ENCODE measurements at places on chromosomes 5 and 9.

- no peak for DNase-seq
Observed at GRCh38 chr5:172548981-172549687, 91.9 kb upstream of the NEURL1B start.

DNA sequence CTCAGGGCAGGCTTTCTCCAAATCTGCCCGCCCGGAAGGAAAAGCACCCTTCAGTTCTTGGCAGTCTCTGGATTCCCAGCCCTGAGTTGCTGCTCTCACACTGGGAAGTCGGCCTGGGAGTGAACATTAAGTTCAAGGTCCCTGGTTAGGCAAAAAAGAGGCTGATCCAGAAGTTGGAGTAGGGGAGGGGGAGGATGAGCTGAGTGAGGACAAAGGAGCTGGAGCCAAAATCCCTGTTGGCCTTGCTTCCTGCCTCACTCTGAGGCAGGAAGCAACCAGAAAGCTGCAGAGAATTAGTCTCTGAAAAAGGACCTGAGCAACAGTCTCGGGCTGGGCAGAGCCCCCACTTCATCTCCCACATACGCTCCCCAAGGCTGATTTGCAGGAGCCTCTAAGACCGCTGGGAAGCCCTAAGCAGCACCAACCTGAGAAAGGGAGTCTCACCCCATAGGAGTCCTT is 15.0 kb upstream of the RPS14 start:
- DNase-seq = no peak

GRCh38 chr5:116572350-116573278 is 2.0 kb downstream of the SEMA6A start:
- no peak for DNase-seq

DNA sequence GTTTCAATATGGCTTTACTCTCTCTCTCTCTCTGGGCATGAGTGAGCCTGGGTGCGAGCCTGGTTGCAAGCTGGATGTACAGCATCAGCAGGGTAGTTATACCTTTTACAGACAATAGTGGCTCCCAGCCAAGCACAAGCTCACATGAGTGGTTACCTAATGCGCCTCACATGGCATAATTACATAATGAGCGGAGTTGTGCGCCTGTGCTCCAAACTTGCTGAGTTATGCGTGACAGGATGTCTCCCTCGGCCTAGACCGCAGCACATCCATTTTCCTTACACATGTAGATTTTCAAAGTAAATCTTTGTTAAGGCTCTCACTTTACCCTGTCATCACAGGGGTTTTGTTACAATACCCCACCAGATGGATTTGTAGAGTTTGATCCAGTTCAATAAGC is 233.5 kb upstream of the WWC1 start:
- DNase-seq = no peak

- peak; percentile 10 for DNase-seq
Observed at GRCh38 chr9:37187713-37188439, 67.5 kb downstream of the ZCCHC7 start.

DNA sequence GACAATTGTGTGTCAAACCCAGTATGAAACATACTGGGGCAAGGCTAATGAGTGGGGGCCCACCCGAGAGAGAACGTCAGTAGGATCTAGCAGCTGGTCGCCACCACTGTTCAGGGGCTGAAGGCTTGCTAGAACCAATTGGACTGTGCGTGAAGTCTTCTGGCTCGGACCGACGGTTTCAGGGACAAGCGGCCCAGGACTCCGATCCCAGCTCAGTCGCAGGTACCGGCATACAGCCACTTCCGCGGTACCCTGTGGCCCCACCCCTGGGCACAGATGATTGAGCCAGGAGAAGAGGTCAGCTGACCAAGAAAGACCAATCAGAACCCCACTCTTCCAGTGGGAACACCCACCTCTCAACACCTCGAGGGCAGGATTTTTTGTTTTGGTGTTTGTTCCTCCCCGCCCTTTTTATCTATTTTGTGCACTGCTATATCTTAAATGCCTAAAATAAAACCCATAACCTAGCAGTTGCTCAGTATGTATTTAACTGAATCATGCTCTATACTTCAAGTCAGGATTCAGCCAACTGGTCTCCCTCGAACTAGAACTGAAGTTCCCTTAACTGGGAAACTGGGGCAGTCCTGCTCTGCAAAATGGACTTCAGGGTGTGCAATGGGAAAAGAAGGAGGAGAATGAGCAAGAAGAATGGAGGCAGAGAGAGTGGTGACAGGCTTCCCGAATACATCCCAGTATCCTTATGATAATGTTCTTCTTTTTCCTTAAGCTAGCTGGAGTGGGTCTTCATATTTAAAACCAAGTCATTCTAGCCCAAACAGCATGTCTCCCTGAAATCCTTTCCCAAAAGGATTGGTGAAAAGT is 21.1 kb upstream of the CPEB4 start:
- DNase-seq = no peak

- DNase-seq = no peak
Observed at GRCh38 chr9:25935188-25935587, 256.9 kb upstream of the TUSC1 start.

DNA sequence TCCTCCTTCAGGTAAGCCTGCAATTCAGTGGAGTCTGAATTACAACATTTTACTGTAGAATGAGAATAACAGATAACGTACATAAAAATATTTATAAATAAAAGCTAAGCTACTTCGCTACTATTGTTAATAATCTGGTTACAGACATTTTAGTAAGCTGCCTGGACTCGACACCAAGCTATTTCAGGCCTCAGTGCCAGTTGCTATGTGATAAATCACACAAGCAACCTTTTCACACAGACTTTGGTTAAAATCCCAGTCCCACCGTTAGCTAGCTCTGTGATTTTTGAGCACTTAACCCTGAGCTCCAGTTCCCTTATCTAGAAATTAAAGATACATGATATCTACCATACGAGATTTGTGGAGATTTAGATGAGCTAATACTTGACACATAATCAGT is 99.9 kb downstream of the RFK start:
- DNase-seq = no peak

- no peak for DNase-seq
Observed at GRCh38 chr5:432928-433791, 9.8 kb upstream of the EXOC3 start.

DNA sequence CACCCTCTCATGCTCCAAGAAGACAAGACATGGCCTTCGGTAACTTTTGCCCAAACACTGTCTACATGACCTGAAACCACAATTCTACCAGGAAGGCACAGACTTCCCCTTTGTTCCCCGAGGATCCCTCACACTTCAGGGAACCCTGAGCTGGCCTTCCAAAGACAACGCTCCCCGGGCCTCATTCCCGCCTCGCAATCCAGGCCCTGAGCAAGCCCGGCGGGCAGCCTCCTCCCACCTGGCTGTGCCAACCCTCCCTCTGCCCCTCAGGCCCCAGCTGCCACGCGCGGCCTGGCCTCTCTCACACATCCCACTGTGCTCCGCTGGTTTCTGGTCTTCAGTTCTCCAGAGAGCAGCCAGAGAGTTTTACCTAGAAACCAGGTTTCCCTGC is 7.3 kb downstream of the QSOX2 start:
- DNase-seq = no peak

- peak; percentile 5 for DNase-seq
Observed at GRCh38 chr5:89313804-89314588, 431.0 kb upstream of the MEF2C start.

DNA sequence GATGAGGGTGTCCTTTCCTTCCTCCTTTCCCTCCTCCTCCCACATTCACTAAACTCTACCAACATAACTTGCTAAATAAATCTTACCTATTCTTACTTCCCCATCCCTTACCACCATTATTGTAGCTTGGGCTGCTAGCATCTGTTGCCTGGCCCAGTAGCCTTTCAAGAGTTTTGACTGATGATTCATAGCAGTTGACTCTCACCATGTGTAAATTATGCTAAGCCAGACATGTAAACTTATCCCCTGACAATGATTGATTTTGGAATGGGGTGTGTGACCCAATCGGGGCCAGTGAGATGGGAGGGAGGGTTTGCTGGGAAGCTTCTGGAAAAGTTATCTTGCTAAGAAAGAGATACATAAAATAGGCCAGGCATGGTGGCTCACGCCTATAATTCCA is 161.8 kb upstream of the SPRY4 start:
- no peak for DNase-seq

DNA sequence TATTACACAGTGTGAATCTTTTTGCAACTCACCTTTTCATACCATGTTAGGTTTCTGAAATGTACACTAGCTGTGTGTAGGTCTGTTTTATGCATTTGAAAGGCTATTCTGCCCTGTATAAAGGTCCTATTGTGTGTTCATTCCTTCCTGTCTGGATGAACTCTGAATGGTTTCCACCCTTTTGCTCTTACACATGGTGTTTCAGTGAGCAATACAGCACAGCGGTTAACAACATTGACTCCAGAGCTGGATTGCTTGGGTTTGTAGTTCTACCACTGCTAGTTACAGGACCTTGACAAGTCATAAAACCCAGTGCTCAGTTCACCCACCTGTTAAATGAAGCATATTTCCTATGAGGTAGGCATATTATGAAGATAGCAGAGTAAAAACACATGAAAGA is 331.6 kb downstream of the ADGRV1 start:
- no peak for DNase-seq

- no peak for DNase-seq
Observed at GRCh38 chr5:175489693-175490443, 11.5 kb downstream of the SFXN1 start.

DNA sequence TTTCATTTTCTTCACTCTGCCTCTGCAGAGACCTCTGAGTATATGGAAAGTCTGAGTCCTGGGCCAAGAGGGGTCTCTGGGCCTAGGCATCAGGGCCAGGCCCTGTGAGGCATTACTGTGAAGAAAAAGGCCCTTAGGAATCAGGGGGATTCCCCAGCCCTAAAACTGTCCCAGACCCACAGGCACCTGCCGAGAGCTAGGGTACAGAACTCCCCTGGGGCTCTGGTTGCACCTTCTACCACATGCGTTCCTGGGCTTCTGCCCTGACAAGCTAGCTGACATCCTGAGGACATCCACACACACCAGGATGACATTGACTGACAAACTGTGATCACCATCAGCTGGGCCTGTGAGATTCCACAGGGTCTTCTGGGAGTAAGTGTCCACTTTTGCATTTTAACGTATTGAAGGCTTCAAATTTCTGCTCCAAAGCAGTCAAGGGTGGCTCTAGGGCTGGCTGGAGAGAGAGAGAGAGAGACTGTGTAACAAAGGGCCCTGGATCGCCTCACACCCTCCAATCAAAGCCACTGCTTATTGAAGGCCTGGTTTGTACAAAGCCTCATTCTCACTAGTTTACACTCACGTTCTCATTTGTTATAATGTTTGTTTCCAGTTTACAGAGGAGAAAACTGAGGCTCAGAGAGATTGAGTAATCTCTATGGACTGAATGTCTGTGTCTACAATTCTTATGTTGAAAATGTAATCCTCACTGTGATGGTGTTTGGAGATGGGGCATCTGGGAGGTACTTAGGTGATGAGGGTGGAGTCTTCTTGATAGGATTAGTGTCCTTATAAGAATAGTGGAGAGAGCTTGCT is 45.1 kb downstream of the TGFBI start:
- no peak for DNase-seq

DNA sequence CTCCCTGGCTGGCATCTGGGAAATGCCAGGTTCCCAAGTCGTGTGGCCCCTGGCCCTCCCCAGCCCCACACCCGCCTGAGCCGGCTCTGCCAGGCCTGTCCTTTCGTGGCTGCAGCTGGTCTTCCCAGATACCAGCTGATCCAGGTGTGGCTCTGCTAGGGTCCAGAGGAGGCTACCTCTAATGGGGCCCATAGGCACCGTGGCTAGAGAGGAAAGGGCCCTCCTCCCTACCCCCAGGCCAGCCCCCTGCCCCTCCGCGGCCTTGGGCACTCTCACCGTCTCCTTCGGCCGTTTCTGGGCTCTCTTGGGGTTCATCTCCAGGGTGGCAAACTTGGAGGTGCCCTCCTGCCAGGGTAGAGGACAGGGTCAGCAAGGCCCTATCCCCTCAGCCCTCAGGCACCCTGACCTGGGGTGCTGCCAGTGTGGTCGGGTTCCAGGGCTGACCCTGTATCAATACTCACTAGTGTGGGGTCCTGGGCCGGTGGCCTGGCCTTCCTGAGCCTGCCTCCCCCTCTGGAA is 17.0 kb downstream of the RALGDS start:
- DNase-seq = no peak

DNA sequence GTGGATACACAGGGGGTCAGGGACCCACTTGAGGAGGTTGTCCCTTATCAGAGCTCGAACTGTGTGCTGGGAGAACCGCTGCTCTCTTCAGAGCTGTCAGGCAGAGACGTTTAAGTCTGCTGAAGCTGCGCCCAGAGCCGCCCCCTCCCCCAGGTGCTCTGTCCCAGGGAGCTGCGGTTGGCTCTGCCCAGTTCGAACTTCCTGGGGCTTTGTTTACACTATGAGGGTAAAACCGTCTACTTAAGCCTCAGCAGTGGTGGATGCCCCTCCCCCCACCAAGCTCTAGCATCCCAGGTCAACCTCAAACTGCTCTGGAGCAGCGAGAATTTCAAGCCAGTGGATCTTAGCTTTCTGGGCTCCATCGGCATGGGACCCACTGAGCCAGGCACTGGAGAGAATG is 15.9 kb downstream of the SRD5A1 start:
- no peak for DNase-seq

GRCh38 chr9:112502175-112502946 is 15.7 kb downstream of the KIAA1958 start:
- no peak for DNase-seq

DNA sequence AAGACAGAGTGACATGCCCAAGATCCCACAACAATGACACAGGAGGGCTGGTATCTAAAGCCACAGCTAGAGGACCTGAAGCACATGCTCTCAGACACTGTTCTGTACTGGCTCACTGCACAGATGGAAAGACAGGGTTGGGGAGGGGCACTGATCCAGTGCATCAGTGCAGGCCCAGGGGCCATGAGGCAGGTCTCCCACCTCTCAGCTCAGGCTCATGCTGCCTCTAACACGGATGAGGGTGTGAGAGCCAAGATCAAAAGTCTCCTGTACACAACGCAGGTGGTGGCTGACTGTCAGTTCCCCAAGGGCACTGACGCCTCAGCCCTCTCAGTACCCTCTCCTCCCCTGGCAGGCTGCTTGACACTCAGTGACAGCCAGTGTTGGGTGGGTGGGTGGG is 10.9 kb downstream of the RAPGEF1 start:
- peak; percentile 76 for DNase-seq

DNA sequence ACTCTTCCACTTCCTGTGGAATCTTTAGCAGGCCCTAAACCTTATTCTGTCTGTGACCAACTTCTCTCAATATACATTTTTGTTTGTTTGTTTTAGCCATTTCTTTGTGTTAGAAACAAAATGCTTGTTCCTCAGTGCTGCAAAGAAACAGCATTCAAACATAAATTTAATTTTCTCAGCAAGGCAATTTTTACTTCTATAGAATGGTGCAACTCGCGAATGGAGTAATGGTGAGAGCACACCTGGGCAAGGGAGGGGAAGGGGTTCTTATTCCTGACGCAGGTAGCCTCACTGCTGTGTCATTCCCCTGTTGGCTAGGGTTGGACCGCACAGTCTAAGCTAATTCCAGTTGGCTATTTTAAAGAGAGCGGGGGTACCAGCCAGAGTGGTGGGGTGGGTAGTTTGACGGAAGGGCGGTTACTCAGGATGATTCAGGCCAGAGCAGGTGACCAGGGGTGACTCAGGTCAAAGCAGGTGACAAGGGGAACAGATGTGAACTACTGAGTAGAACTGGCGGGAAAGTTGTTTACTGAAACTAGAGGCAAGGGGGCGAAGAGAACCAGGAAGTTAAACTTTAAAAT is 21.4 kb downstream of the ZNF169 start:
- no peak for DNase-seq

- DNase-seq = no peak
Observed at GRCh38 chr5:66307647-66308241, 163.6 kb downstream of the SREK1 start.
